KBM-7 (cell line): ENCODE measurements at places on chromosomes 6 and 20.

GRCh38 chr20:7375905-7376304 is 564.4 kb downstream of the HAO1 start:
- DNase-seq = peak; percentile 41

DNA sequence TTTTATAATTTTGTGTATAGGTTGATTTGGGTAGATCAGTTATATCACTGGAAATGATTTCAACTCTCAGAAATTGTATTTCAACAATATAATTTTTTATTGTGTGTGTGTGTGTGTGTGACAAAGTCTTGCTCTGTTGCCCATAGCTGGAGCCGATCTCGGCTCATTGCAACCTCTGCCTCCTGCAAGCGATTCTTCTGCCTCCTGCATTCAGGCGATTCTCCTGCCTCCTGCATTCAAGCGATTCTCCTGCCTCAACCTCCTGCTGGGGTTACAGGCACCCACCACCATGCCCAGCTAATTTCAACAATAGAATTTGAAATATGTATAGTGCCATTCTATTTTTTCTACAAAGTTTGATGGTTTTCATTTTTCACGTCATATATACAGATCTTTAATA is 24.1 kb downstream of the AFDN start:
- no peak for DNase-seq

- no peak for DNase-seq
These were observed 8.4 kb downstream of the STXBP5 start for GRCh38 chr6:147212622-147213021.

GRCh38 chr6:129730477-129731165 is 20.6 kb upstream of the ARHGAP18 start:
- peak; percentile 62 for DNase-seq

GRCh38 chr20:38277691-38278090 is 17.2 kb upstream of the KIAA1755 start:
- DNase-seq = no peak

DNA sequence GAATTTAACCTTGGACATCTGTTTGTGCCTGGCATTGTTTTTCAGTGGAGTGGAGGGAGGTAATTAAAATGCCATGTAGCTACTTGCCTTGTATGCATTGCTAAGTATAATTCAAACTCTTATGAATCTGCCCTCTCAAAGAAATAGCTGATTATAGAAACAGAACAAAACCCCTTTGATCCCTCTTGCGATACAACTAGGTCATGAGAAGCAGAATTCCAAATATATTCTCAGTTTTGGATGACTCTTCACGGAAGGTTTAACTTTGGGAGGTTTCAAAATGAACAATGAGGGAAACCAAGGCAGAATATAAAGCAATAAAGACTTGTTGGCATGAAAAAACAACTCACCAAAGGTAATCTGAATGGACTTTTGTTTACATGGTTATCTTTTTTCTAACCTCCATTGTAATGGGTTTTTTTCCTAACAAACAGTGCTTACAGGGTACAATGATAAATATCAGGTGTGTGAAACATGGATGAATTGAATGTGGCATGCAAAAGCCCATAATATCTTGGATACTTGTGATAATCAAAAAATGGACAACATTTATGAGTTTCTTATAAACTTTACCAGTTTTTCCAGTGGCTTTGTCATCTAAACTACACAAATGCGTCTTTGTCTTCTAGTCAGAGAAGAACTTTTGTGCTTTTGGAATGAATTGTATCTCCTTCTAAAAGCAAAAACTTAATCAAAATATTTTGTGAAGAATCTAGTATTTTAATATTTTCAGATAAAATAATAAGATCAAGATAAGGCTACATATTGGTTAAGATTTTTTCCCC is 15.7 kb upstream of the HEY2 start:
- no peak for DNase-seq

DNA sequence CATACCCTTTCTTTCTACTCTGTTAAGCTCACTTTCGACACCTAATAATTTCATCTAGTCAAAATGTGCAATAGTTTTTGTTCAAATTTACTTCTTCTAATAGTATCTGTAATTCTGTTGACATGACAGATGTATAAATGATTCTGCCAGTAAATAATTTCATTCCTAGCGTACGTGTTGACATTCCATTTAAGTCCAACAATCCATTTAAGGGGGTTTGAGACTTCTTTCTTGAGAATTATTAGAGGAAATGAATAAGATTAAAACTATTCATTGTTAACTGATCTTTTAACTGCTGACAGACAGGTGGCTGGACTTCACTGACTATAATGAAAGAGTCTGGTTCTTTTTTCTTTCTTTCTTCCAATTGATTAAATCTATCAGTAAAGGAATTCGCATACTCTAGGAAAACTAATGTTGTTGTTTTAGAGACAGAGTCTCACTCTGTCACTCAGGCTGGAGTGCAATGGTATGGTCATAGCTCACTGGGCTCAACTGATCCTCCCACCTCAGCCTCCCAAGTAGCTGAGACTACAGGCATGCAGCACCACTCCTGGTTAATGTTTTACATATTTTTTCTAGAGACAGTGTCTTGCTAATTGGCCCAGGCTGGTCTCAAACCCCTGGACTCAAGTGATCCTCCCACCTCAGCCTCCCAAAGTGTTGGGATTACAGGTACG is 55.9 kb downstream of the MAP3K5 start:
- DNase-seq = no peak

- DNase-seq = no peak
These were observed 382 bp downstream of the SFT2D1 start for GRCh38 chr6:166341977-166342348.

DNA sequence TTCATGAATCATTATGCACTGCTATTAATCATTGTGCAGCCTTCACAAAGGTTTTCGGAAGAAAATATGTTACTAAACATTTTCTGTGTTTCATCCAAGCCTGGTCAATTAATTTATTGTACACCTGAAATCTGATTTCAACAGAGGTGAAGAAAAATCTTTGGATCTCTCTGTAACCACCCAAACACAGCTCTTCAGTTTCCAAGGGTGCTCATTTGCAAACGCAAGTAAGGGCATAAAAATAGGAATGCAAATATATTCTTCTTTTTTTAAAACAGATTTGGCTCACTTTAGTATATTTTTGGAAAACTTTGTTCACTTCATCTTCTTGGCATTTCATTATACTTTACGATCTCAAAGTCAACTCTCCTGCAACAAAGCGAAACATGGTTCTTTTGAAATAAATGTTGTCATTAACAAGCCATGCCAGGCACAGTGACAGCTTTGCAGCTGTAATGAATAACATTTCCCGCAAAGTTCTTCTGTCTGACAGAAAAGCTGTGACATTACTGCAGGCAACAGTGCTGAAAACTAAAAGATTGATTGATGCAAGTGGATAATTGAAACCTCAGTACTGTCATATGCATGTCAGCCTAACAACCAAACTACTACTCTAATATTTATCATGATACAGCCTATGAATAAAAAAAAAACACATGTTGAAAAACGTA is 348.3 kb downstream of the FRK start:
- no peak for DNase-seq

GRCh38 chr6:98041056-98041455 is 758.0 kb upstream of the MMS22L start:
- no peak for DNase-seq

- no peak for DNase-seq
These were observed 168.3 kb upstream of the SPACA1 start for GRCh38 chr6:87879132-87879861.

GRCh38 chr6:138493413-138493812 is 5.9 kb downstream of the NHSL1 start:
- DNase-seq = no peak

DNA sequence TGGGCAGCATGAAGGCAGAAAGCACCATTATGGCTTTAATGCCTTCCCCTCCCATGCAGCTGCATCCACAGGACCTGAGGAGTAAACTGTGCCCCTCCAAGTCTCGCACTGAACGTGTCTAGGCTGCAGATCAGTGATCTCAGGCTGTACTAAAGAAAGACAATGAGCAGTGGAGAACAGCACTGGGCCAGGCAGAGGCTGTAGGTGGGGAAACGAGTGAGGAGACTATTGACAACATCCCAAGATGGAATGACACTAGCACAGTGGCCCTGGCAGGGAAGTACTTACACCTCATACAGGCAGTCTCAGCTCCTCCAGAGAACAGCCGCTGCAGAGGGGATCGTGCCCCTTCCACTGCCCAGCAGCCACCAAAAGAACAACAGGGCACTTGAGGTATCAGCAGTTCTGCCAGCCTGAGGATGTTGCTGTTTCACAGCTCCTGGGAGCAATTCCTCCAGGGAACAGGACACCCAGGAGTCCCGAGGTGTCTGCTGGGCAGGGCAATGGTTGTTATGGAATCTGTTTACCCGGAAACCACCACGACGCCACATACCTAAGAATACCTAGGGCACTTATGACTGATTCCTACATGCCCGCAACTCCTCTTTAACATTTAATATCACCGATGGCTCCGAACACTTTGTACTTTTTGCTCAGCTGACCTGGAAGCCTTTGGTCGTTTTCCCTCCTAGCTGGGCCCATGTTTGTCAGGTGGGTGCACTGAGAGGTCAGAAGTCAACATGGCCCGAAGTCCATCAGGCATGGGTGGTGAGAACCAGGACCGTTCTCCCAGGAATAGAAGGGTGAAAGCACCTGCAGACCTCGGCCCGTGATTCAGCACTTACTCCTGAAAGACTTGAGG is 79.1 kb downstream of the SLC22A23 start:
- no peak for DNase-seq

GRCh38 chr6:170292407-170293158 is 1.7 kb upstream of the DLL1 start:
- DNase-seq = peak; percentile 44

GRCh38 chr6:51553246-51554015 is 534.0 kb downstream of the PKHD1 start:
- DNase-seq = no peak

GRCh38 chr6:44265722-44266233 is 427 bp upstream of the NFKBIE start:
- no peak for DNase-seq

- no peak for DNase-seq
These were observed 7.1 kb downstream of the NPEPL1 start for GRCh38 chr20:58699623-58700107.

DNA sequence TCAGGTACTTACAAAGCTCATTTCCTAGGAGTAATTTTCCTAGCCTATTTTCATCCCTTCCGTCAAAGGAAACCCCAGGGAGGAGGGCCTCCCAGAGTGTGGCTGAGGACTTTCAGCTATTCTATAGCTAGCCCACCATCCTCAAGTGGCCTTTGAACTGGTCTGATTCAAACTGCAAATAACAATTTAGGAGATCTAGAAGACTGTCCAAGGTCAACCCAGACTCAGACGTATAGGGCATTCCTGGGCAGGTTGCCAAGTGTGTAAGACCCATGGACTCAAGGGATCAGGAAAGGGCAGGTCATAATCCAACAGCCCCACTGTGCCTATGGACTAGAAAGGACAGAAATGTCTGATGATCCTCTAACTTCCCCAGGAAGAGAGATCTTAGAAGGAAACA is 2.1 kb upstream of the RRAGD start:
- no peak for DNase-seq

DNA sequence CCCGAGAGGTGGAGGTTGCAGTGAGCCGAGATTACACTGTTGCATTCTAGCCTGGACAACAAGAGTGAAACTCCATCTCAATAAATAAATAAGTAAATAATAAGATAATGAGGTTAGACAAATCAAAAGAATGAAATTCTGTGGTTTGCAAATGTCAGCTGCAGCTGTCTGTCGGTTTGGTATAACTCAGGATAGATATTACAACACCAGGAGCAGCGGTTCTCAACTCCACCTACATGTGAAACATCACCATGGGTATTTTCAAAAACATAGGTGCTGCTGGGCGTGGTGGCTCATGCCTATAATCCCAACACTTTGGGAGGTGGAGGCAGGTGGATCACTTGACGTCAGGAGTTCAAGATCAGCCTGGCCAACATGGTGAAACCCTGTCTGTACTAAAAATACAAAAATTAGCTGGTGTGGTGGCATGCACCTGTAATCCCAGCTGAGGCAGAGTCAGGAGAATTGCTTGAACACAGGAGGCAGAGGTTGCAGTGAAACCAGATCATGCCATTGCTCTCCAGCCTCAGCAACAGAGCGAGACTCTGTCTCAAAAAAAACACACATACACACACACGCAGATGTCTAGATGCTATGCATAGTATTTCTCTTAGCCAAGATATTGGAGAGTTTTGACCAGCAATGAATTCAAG is 126.1 kb upstream of the LAMP5 start:
- no peak for DNase-seq
